ENCODE measurements at places on chromosomes 5 and 9.

DNA sequence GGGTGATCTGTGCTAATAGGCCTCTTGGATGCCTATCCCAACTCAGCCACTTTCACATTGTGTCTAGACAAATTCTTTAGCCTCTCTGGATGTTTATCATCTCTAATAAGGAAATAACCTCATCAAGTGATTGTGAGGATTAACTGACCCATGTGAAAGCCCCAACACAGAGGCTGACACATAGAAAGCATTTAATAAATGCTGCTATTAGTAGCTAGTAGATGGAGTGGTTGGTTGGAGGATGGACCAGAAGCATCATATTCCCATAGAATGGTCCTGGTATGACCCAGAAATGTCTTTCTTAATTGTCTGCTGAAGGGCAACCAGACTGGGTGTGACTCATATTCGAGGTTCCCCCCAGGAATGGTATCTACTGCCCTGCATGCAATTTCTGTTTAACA is 124.4 kb downstream of the PIK3R1 start:
- no peak for DNase-seq

- no peak for DNase-seq
These were observed 55.9 kb upstream of the IL17B start for GRCh38 chr5:149435015-149435376.

DNA sequence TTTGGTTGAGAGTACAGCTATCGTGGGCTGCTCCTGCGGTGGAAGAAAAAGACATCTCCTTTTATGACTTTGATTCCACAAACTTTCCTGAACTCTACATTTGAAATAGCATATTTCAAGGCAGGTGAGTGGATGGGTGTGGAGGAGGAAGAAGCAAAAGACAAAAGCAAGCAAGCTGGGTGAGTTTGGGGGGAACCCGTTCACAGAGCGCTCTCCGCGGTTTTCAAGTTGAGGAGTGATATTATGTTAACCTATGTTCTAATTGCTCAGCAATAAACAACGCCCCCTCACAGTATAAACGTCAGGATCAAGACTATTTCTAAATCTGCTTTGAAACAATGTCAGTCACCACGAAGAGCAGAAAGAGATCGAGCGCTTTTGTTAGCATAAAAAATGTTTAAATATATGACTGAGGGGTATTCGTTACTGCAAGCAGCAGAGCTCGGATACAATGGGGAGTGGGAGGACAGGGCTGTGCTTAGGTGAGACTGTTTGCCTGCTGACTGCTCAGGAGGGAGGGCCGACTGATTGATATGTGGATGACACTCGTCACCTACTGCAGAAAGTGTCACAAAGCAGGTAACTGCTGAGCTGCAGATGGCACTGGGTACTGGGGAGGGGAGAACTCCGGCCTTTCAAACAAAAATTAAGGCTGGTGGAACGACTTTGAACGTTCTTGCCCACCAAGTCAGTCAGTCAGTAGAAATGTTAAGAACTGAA is 236.5 kb downstream of the DRD1 start:
- DNase-seq, result no peak

DNA sequence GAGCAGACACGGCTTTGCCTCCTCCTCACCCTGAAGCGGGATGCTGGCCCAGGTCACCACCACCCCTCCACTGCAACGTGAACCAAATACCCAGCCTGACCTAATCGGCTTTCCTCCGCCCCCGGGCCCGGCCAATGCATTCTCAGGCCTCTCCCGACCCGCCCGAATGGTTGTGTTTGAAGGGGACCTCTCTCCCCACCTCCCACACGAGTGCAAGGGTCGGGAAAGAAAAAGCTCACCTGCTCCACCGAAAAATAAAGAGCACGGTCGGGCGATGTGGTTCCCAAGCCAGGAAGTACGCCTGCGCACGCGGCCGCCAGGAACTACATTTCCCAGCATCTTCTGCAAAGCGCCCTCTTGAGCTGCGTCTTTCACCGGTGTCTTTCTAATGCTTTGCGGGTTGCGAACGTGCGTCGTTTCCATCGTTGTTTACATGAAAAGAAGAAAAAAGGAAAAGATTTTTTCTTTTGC is at the start of gene ZNF883:
TSS of gene ZNF883 (minus strand) at position 282 of the 471 bp plus-strand sequence.
- DNase-seq, result peak; percentile 17

DNA sequence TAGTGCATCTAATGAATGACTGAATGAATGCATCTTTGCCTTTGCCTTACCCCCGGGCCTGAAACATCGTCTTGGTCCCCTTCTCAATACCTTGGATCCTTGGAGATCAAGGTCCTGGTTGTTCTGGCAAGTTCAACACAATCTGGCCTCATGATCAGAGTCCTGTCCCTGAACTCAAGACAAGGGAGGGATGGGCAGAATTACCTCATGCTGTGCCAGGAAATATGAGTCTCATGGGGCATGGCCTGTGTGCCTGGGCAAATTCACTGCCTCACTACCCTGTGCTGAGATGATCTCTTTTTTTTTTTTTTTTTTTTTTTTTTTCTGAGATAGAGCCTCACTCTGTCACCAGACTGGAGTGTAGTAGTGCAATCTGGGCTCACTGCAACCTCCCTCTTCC is 630 bp upstream of the BTNL3 start:
- DNase-seq, result no peak
